CD4-positive, alpha-beta T cell treated with Interleukin-6 for 4 hours (primary cell): ENCODE measurements at places on chromosomes 4 and X.

GRCh38 chr4:9704551-9705332 is 76.7 kb upstream of the DRD5 start:
- DNase-seq, result no peak

DNA sequence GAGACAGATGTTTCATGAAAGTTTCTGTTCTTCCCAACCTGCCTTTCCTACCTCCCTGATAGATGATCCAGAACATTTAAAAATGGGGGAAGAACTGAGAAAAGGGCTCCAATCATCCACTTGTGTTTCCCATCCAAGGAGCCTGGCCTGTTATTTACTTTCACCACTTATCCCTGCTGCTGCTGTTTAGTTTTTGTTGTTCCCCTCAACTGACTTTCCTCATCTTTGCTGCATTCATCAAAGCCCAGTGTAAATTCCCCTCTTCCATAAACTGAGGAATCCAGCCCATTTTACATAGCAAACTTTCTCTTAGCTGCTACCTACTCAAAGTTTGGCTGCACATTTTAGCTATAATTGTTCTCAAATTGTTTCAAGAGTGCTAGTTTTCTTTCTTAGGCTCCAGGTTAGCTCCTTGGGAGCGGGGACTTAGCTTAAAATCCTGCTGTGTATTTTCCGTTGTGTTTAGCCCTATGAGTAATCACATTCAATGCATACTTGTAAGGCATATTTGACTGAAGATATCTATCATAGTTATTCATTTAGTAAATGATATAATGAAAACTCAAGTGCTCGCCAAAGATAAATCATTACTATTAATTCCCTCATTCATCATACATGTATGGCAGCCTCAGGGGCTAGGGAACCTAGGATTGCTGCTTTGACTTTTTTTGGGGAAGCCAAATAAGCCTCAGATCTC is 1.4 kb upstream of the PTPN13 start:
- DNase-seq, result no peak

GRCh38 chrX:103729015-103729414 is 18.3 kb downstream of the TMEM31 start:
- no peak for DNase-seq

GRCh38 chr4:116005806-116006088 is 892.3 kb upstream of the NDST4 start:
- DNase-seq, result no peak

DNA sequence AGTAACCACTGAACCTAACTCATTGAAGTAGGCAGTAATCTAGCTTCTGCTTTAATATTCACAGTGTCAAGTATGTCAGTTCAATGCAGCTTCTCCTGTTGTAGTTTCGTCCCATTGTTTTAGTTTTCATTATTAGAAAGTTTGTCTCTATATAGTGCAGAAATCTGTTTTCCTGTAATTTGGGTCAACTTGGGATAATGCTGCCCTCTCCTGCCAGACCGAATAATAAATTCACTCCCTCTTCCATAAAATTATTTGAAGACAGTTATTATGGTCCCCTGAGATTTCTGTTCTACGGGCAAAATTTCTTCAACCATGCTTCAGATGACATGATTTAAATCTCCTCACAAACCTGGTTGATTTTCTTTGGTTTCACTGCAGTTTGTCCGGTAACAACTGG is 4.6 kb upstream of the LUZP4 start:
- DNase-seq, result no peak

DNA sequence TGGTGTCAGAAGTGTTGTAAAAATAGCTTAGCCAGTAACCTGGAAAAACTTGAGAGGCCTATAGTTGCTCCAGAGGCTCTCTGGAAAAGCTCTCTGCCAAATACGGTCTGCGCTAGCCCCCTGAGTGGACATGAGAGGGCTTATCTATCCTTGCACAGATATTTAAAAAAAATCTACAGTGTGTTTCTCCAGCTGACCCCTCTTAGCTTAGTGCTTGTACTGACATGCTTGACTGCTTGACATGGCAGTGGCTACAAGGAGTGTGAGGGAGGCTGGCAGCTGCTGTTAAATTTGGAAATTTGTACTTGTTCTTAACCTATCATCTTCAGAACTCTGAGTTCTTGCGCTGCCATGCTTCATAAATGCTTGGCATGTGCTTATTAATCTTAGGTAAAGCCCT is 229.2 kb downstream of the RBMX2 start:
- no peak for DNase-seq

GRCh38 chrX:147476008-147476407 is 435.7 kb upstream of the FMR1 start:
- DNase-seq, result no peak

GRCh38 chr4:3464349-3464905 is 1.3 kb downstream of the DOK7 start:
- no peak for DNase-seq

DNA sequence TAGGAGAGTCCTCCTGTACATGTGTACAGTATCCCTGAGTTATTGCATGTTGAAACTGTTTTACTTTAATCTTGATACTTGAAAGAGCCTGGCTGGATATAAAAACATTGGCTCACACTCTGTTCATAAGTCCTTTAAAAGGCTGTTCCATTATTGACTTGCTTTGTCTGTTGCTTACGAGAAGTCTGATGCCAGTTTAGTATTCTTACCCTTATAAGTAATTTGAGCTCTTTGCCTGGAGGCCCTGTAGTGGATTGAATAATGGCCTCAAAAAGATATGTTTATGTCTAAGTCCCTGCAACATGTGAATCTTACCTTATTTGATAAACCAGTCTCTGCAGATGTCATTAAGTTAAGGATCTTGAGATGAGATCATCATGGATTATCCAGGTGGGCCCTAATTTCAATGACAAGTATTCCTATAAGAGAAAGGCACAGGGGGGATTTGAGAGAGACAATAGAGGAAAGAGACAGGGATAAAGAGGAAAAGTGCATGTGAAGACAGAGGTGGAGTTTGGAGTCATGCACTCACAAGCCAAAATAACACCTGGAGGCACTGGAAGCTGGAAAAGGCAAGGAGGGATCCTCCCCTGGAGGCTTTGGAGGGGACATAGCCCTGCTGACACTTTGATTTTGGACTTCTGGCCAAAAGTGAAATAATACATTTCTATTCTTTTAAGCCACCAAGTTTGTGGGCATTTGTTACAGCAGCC is 98.1 kb downstream of the IRF2 start:
- no peak for DNase-seq
